ENCODE measurements at places on chromosomes 5 and 9.

- DNase-seq = peak; percentile 56
Observed at GRCh38 chr9:88197781-88198340, 59.6 kb upstream of the SPATA31C2 start.

- peak; percentile 63 for DNase-seq
Observed at GRCh38 chr5:9337928-9338595, 207.8 kb downstream of the SEMA5A start.

- no peak for DNase-seq
Observed at GRCh38 chr5:1865948-1866347, 16.8 kb downstream of the IRX4 start.

DNA sequence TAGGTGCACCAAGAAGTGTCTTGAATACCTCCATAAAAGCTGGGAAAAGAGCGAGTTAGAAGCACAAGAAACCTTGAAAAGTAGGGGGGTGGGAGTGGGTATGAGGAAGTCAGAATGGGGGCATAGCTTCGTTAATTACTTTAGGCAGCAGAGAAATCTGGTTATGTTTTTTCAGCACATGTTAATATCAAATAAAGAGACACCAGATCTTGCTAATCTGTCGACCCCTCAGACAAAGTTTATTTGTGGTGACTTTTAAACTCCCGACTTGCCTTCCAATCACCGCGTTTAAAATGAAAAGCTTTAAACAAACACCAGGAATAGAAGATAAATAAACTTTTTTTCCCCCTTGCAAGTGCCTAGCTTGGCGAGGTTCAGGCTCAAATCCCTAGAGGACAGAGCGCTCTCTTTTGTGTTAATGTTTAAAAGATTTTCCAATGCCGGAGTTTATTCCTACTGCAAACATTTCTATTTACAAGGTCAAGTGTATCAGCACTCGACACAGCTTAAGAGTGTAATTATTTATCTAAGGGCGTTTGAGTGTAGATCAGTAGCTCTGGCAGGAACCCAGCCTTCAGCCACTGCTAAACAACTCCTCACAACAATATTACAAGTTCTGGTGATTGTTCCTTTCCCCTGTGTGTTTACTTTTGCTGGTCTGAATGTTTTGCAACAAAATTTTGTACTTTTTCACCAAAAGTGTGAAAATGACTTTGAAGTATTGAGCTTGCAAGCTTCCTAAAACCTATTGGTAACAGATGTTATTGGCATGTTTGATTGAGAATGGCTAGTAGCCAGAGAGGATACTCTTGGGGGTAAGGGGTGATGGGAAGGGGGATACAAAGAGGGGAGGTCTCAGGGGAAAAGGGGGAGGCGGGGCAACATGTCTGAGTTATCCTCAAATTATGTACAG is 3.8 kb downstream of the GAS1 start:
- no peak for DNase-seq

- DNase-seq = no peak
Observed at GRCh38 chr9:36893184-36893583, 140.9 kb downstream of the PAX5 start.

DNA sequence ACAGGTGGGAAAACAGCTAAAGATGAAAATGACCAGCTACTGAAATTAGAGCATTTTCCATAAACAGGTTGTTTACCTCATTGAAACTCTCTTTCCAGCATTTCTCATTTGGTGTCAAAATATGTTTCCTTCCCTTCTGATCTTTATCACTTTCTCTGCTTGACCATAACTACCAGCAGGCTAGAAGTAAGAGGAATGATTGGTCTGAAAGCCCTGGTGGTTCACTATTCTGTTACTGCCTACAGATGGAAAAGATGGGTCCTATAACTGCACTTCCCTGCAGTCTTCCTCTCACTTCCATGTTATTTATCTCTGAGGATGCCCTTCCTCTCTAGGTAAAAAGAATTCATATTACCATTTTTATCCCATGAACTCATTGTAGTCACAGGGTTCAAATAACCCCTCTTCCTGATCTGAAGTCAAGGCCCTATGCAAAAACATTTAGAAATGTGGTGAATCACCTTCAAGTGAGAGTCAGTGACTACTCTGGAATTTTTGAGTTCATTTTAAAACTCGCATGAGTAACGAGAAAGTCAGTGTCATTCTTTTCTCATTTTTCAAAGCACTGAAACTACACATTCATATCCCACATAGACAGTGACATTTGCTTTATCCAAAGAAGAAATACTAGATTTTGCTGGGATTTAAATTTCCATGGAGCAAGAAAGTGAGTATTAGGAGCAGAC is 51.7 kb downstream of the ZNF474 start:
- peak; percentile 64 for DNase-seq

GRCh38 chr9:127503947-127504886 is 52.9 kb downstream of the LRSAM1 start:
- DNase-seq = no peak

DNA sequence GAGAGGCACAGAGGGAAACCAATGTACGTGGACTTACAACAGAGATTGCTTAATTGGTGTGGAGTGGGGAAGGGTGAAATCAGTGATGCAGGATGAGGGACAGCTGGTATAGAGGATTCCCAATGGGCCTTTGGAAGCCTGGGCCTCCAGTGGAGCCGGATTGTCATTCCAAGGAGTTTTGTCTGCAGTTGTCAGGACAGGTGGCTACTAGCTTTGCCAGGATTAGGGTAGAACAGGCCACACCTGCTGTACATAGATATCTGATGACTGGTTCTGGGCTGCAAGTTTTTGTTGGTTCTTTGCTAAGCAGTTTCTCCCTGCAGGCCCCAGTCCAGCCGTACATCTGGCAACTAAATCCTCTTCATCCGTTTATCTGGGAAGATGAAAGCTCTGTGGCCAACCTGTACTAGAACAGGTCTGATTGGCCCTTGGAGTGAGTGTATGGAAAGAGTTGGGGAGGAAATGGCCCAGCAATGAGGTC is 4.2 kb downstream of the SKP2 start:
- DNase-seq = peak; percentile 68

DNA sequence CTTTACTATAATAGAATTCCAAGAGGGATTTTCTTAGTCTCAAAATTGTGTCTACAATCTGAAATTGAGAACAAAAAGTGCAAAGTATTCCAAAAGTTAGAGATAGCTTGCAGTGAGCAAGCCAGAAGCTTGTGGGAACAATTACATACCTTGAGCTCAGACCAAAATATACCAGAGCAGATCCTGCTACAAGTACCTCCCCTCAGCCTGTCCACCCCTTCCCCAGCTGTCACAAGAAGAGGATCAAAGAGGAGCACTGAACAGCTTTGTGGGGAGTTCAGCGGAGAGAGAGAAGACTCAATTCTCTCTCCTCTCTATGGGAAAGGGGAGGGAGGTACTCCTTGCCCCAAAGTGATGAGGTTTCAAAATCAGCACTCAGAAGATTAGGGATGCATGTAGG is 869.2 kb upstream of the DMAC1 start:
- DNase-seq = no peak

GRCh38 chr5:180347702-180348101 is 5.4 kb downstream of the GFPT2 start:
- no peak for DNase-seq

- no peak for DNase-seq
Observed at GRCh38 chr9:110027671-110028081, 180.3 kb downstream of the C9orf152 start.

GRCh38 chr9:109708451-109708945 is 71.5 kb upstream of the PALM2AKAP2 start:
- DNase-seq = no peak

- no peak for DNase-seq
Observed at GRCh38 chr9:124733964-124734740, 37.0 kb downstream of the NR6A1 start.

- no peak for DNase-seq
Observed at GRCh38 chr9:120360046-120360445, 219.9 kb downstream of the CDK5RAP2 start.

DNA sequence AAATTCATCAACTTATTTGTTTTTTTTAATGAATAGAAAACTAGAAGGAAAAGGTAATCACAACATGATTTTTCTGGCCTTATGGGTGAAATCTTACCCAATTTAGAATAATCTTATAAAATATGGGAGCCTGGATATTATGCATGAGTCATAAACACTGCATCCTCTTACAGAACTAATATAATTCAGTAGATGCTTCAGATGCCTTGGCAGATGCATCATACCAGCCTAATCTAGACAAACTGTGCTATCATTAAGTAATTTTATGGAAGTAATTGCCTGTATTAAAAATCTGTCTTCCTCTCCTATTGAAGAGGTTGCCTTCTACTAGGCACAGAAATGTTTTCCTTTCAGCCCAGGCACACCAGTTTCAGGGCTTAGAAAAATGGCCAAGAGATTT is 2384.6 kb upstream of the WWC1 start:
- no peak for DNase-seq

DNA sequence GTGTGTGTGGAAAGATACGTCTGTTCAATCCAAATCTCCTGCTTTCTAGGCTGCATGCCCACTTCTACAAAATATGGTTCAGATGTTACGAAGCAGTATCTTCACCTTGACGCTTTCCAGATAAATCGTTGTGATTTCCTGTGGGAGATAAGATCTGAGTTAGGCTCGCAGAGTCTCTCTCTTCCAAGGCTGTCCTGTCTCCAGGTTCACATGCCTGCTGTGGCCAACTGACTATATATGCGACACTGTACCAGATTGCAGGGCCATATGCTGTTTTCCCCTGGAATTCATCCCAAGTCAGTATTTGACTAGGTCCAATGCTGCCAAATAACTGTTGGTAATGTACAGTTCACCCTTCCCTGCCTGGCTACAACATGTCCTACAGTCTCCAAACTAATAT is 47.9 kb downstream of the TMEM252 start:
- no peak for DNase-seq

DNA sequence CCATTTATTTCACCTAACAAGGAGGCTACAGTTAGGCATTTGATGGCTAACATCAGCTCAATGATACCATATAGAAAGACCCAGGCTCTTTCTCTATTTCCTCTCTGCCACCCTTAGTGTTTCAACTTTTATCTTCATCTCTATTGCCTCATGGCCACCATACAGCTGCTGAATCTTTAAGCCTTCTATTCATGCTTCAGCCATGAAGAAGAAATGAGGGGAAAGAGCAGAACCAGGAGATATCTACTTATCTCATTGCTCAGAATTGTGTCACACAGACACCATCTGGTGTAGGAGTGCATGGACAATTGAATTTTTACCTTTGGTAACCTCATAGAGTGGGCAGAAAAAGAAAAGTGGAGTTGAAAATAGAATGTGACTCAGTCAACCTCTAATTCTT is 6.7 kb downstream of the GAPT start:
- DNase-seq = no peak

DNA sequence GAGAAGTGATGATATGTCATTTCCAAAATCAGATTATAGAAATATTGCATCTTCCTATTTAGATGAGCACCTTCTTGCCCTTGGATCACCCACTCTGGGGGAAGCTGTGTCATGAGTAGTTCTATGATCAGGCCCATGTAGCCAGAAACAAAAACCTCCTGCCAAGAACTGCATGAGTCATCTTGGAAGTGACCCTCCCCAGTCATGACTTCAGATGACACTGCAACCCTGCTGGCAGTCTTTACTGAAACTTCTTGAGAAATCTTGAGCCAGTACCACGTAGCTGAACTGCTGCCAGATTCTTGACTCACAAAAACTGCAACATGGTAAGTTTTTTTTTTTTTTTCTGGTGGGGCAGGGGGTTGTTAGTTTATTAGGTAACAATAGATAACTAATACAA is 439.6 kb upstream of the PTGER4 start:
- no peak for DNase-seq

DNA sequence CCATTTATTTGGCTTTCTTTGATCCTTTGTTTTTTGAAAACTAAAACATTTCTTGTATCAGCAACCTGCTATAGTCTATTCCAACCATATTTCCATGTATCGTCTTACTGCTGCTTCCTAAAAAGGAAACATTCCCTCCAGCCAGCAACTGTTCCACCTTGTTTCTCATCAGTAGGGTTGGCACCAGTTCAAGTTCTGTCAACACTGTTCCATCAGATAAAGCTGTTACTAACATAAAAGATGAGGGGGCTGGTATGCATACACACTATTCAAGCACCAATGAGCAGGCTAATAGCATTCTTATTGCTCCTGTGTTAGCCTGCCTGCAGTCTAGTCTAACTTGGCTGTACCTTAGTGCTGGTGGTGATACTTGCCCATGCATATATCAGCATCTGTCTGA is 178.3 kb downstream of the CWC27 start:
- no peak for DNase-seq

DNA sequence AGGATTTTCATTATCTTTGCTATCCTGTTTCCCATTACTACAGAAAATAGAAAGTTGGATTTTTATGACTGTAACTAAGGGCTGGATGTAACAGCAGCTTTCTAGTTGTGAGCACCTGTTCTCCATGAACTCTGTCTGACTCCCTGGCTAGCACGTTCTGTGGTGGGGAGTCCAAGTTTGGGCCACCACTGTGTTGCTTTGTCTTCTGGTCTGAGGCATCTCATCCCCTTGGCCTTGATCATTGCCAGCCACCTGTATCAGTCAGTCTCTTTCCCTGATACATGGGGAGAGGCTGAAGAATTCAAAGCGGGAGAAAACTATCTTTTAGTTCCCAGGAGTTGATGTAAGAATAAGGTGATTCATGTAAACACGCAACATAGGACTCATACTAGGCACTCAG is 33.4 kb downstream of the WDR70 start:
- no peak for DNase-seq

- DNase-seq = no peak
Observed at GRCh38 chr5:14864181-14864812, 7.3 kb downstream of the ANKH start.

GRCh38 chr5:109676920-109677319 is 12.8 kb upstream of the MAN2A1 start:
- no peak for DNase-seq

- no peak for DNase-seq
Observed at GRCh38 chr9:129423216-129423615, 197.7 kb downstream of the C9orf50 start.

DNA sequence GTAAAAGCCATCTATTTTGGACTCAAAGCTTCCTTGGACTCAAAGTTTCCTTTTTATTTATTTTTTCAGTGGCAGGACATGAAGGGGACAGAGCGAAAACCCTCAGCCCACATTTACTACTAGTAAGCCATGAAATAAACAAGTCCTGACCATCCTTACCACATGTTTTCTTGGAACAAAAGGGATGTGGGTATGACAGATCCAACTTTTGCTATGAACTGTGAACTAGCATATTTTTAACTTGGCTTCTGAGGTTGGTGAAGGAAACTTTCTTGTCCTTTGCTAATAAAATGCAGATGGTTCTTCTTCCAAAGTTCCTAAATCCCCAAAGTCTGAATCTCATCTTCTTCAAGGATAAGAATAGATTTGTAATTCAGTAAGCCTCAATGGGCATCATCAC is 122.7 kb upstream of the TNC start:
- DNase-seq = no peak

- DNase-seq = no peak
Observed at GRCh38 chr5:127176769-127177168, 103.5 kb upstream of the C5orf63 start.

GRCh38 chr9:97717866-97718265 is 20.7 kb upstream of the XPA start:
- DNase-seq = no peak

DNA sequence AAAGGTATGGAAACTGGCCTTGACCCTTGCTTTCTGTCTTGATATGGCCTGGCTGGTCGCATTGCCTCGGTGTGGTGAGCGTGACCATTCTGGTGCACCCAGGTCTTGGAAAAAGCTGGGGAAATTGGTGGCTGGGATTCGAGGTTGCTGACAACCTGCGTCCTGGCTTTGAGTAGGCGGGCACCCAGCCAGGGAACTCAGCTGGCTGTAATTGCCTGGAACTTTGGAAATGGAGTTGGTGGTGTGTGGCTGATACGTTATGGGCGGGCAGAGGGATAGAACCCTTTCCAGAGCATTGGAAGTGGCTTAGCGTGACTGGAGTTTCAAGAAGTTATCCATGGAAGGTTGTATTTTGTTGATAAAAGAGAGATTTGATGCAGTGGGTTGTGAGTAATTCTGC is 35.2 kb downstream of the KCNMB1 start:
- no peak for DNase-seq

All from HS-27A (cell line).